ENCODE measurements at places on chromosomes 2 and 18.
A peak's percentile ranks its signal among the peaks of the same experiment; 100 is the strongest.

DNA sequence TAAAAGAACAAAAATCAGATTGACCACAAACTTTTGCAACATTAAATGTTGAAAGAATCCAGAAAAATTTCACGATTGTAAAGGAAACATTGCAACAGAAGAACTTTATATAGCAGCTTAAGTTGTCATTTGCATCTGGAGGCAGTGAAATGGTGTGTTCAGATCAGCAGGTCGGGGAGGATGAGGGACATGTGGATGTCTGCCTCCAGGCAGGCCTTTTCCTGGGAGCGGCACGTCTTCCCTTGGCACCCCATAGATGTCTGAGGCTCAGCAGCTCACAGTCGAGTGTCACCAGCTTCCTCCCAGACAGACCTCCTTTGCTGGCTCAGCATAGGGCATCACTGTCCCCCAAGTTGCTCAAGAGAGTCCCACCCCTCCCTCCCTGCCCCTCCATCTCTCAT is 44.3 kb upstream of the ASB1 start:
- no peak for DNase-seq
- H3K27me3 ChIP-seq: no peaks in the 10 kb centered on the region
- H3K4me1 ChIP-seq: peaks cover 24% of the 10 kb centered on the region

DNA sequence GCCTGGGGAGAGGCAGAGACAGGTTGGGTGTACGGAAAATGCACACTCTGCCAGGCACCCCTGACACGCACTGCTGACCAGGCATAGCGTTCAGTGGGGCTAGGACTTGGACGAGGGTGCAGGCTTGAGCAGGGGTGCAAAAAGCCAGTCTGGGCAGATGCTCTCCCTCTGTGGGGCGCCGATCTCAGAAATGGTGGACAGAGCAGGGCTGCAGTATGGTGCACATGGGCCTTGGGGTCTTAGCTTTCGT is 1.0 kb upstream of the ARHGEF4 start:
- peaks cover 27% of the 10 kb centered on the region for H3K4me1 ChIP-seq
- no peak for DNase-seq
- no peaks in the 10 kb centered on the region for H3K36me3 ChIP-seq

DNA sequence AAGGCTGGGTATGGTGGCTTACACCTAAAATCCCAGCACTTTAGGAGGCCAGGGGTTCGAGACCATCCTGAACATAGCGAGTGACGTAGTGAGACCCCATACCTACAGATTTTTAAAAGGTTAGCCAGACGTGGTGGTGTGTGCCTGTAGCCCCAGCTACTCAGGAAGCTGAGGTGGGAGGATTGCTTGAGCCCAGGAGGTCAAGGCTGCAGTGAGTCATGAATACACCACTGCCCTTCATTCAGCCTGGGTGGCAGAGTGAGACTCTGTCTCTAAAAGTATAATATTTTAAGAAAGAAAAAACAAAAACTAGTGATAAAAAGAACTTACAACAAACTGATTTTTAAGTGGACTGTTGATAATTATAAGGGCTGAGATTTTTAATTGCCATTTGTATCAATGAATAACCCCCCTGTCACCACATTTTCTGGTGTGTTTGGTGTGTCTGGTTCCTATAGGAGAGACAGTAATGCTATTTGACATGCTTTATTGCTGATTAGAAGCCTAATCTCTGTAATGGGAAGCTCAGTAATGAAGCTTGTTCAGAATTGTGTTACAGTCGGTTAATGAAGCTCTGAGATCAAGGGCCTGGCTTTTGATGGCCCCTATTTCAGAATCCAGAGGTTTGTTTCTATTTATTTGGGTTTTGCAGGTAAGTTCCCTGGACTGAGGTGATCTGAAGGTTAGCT is 147.0 kb downstream of the NEDD4L start:
- H3K36me3 ChIP-seq: no peaks in the 10 kb centered on the region
- no peak overlapping the region for H3K27ac ChIP-seq
- DNase-seq: no peak
- H3K4me3 ChIP-seq: no peak overlapping the region
- peaks cover 7% of the 10 kb centered on the region for H3K27me3 ChIP-seq
- peaks cover 40% of the 10 kb centered on the region for H3K4me1 ChIP-seq

DNA sequence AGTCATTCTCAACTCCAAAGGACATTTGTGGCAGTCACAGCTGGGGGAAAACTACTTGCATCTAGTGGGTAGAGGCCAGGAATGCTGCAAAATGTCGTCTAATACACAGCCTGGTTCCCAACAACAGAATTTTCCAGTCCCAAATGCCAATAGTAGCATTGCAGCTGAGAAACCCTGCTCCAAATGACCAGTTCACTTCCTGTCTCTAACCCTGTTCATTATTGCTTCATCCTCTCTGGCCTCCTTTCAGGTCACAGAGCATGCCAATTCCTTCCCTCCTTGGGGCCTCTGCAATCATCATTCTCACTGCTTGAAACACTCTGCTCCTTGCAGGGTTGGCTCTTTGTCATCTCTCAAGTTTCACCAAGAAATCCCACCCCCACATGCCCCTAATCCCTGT is 139.1 kb downstream of the IRS1 start:
- H3K36me3 ChIP-seq: no peaks in the 10 kb centered on the region
- peak overlapping the region; percentile 16 for H3K27ac ChIP-seq
- H3K27me3 ChIP-seq: no peaks in the 10 kb centered on the region
- DNase-seq: no peak
- peaks cover 18% of the 10 kb centered on the region for H3K4me1 ChIP-seq
- H3K4me3 ChIP-seq: no peak overlapping the region

DNA sequence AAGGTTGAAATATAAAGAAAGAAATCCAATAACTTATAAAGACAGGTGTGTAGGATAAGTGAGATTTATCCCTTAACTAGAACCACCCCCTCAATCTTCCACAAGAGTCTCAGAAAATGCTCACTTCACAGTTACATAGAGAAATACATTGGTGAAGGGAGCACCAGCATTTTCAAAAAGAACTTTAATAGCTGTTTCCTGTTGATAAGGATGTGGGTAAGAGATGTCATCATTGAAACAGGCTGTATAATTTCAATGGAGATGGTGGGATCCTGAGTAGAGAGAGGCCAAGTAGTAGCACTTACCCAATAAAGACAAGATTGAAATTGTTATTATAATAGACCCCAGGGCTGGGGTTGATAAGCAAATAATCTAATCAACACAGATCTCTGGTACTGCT is 162.2 kb upstream of the TACR1 start:
- no peak for DNase-seq
- H3K4me1 ChIP-seq: no peaks in the 10 kb centered on the region
- H3K36me3 ChIP-seq: no peaks in the 10 kb centered on the region

GRCh38 chr2:219490186-219490585 is 8.5 kb upstream of the GMPPA start:
- no peaks in the 10 kb centered on the region for H3K4me1 ChIP-seq
- H3K27me3 ChIP-seq: peaks cover 73% of the 10 kb centered on the region
- no peak for DNase-seq
- H3K27ac ChIP-seq: no peak overlapping the region

- H3K4me3 ChIP-seq: no peak overlapping the region
- DNase-seq: no peak
- H3K27me3 ChIP-seq: no peaks in the 10 kb centered on the region
- H3K4me1 ChIP-seq: no peaks in the 10 kb centered on the region
These were observed 63.3 kb downstream of the SFXN5 start for GRCh38 chr2:73007991-73008765.

GRCh38 chr18:21387886-21388285 is 145.9 kb downstream of the GREB1L start:
- peaks cover 4% of the 10 kb centered on the region for H3K4me1 ChIP-seq
- DNase-seq: no peak
- H3K36me3 ChIP-seq: peaks cover 20% of the 10 kb centered on the region
- no peak overlapping the region for H3K4me3 ChIP-seq
- no peaks in the 10 kb centered on the region for H3K27me3 ChIP-seq

- no peak for DNase-seq
- no peaks in the 10 kb centered on the region for H3K36me3 ChIP-seq
- H3K4me1 ChIP-seq: peaks cover 66% of the 10 kb centered on the region
- peak overlapping the region; percentile 90 for H3K27ac ChIP-seq
These were observed 23.7 kb downstream of the FAM178B start for GRCh38 chr2:96962567-96963203.

DNA sequence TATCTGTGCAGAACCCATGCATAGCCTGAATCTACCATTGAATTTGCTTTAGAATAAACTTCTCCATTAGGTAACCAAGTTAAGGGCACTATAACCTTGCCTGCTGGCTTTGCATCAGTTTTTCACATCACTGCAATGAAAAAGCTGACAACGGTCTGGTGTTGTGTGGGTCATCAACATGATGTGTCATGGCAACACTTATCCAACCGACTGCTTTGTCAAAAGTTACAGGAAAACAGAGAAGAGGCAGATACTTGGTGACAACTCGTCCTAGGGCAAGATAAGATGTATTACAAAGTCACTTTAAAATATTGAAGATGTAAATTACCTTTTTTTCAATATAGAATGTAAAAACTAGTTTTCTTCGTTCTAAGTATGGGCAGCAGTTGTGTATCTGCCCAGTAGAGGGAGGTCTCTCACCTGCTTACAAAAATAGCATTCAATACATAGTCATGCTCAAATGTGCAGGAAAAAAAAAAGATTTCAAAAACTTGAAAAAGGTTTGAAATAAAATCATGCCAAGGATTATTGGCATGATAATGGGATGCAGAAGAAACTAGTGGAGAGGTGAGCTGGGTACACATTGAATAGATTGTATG is 96.3 kb downstream of the EVA1A start:
- peaks cover 17% of the 10 kb centered on the region for H3K4me1 ChIP-seq
- H3K4me3 ChIP-seq: no peak overlapping the region
- H3K27ac ChIP-seq: no peak overlapping the region
- DNase-seq: no peak

- no peak overlapping the region for H3K4me3 ChIP-seq
- H3K36me3 ChIP-seq: no peaks in the 10 kb centered on the region
- no peak for DNase-seq
- no peaks in the 10 kb centered on the region for H3K27me3 ChIP-seq
These were observed 184.6 kb downstream of the ST6GAL2 start for GRCh38 chr2:106701203-106702022.

DNA sequence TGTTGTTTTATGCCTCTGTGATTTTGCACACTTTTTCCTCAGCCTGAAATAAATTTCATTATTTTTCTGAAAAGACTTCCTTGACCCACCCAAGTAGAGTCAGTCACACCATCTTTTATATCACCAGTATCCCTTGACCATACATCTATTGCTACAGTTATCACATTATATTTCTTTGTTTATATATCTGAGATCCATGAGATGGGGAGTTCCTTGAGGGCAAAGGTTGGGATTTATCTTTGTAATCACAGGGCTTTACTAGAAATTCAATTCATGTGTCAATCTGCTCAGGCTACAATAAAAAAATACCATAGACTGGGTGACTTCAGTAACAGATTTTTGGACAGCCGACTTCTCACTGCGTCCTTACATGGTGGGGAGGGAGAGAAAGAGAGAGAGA is 12.8 kb upstream of the RNF138 start:
- no peak overlapping the region for H3K27ac ChIP-seq
- no peaks in the 10 kb centered on the region for H3K27me3 ChIP-seq
- H3K4me1 ChIP-seq: peaks cover 4% of the 10 kb centered on the region
- DNase-seq: no peak

- no peak overlapping the region for H3K27ac ChIP-seq
- DNase-seq: no peak
- no peak overlapping the region for H3K4me3 ChIP-seq
- no peaks in the 10 kb centered on the region for H3K27me3 ChIP-seq
- H3K36me3 ChIP-seq: no peaks in the 10 kb centered on the region
These were observed 217.8 kb downstream of the OSR1 start for GRCh38 chr2:19140463-19141208.

DNA sequence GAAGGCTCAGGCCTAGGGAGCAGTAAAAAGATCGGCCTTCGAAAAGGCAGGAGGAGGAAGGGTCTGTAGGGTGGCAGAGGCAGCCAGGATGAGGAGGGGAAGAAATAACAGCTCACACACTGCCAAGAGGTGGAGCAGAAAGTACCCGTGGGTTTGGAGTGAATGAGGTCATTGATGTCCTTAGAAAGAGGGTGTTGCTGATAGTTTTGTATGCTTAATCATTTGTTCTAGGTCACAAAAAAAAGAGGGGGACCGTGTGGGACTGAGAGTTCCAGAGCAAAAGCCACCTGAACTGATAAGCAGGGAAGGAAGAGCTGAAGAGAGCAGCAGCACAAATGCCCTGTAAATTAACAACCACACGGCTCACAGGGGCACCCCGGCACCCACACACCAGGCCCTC is 140.4 kb downstream of the FAM161A start:
- no peak overlapping the region for H3K27ac ChIP-seq
- H3K36me3 ChIP-seq: no peaks in the 10 kb centered on the region
- H3K4me1 ChIP-seq: no peaks in the 10 kb centered on the region
- H3K27me3 ChIP-seq: no peaks in the 10 kb centered on the region

GRCh38 chr18:34576622-34577021 is 133.5 kb upstream of the DTNA start:
- H3K36me3 ChIP-seq: no peaks in the 10 kb centered on the region
- no peak overlapping the region for H3K4me3 ChIP-seq
- DNase-seq: no peak
- H3K27me3 ChIP-seq: no peaks in the 10 kb centered on the region

- no peak overlapping the region for H3K4me3 ChIP-seq
- H3K4me1 ChIP-seq: peaks cover 21% of the 10 kb centered on the region
- H3K27me3 ChIP-seq: no peaks in the 10 kb centered on the region
- H3K36me3 ChIP-seq: no peaks in the 10 kb centered on the region
- DNase-seq: no peak
- no peak overlapping the region for H3K27ac ChIP-seq
These were observed 73.6 kb downstream of the VWA3B start for GRCh38 chr2:98160554-98160953.

DNA sequence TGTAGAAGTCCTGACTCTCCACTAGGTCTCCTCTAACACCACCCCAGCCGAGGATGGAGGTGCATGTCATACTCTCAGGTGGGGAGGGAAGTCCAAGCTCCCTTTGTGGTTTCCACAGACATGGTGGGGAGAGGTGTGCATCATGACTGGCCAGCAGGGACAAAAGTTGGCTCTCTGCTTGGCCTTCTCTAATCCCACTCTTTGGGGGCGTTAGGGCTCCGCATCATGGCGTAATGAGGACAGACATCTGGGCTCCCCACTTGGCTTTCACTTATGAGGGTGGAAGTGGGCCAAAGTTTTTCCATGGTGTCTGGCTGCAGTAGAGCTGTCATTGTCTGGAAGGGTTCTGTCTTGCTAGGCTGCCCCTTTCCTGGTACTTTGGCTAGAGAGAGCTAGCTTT is 80.7 kb upstream of the DAPL1 start:
- H3K27ac ChIP-seq: no peak overlapping the region
- H3K36me3 ChIP-seq: peaks cover 9% of the 10 kb centered on the region
- no peak overlapping the region for H3K4me3 ChIP-seq

- no peak overlapping the region for H3K4me3 ChIP-seq
- DNase-seq: no peak
- H3K27me3 ChIP-seq: no peaks in the 10 kb centered on the region
- H3K4me1 ChIP-seq: peaks cover 19% of the 10 kb centered on the region
These were observed 447.0 kb upstream of the TCF4 start for GRCh38 chr18:56034949-56035348.

GRCh38 chr2:195620501-195620900 is 36.5 kb upstream of the SLC39A10 start:
- H3K4me1 ChIP-seq: peaks cover 4% of the 10 kb centered on the region
- no peaks in the 10 kb centered on the region for H3K36me3 ChIP-seq
- DNase-seq: no peak
- H3K27me3 ChIP-seq: no peaks in the 10 kb centered on the region

Data from neural crest cell (in vitro differentiated cells).